ENCODE measurements at places on chromosomes 7 and 10. TPM values are rescaled to one million over a fixed set of nuclear protein-coding genes. Genes with fewer than 3 reads are reported as not detected.

DNA sequence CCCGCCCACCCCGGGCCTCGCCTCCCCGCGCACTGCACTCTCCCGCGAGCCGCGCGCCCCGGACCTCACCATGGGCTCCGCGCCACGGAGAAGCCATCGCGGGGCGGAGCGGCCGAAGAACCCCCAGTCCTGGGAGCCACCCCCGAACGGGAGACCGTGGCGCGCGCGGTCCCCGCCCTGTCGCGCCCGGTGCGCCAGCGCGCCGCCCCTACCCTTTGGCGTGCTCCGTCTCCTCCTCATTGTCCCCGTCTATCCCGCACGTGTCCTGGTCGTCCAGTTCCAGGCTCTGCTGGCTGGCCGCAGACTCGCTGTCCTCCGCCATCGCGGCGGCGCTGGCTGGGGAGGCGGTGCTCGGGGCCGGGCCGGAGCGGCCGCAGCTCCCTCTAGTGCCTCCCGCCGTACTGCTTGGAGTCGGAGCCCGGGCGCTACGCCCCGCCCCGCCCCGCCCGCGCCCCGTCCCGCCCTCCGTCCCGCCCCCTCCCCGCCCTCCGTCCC lies at the start of gene NMT2:
Gene NMT2 (minus strand): TSS at position 403 of the 495 bp plus-strand sequence. CDS start 81 bp downstream, at position 322.
- H3K36me3 ChIP-seq = no peaks in the 10 kb centered on the region
- H3K27me3 ChIP-seq = no peaks in the 10 kb centered on the region
- H3K27ac ChIP-seq = peak within 1 kb of the TSS; percentile 100
- DNase-seq = no peak
- peaks cover 11% of the 10 kb centered on the region for H3K4me1 ChIP-seq

The DHX32 gene
- 27.8 TPM for total RNA-seq

The WNT2 gene
- 1.4 TPM for total RNA-seq

GRCh38 chr7:100122067-100122466 lies 2.6 kb downstream of the CNPY4 start:
- H3K27ac ChIP-seq = no peak overlapping the region
- peaks cover 6% of the 10 kb centered on the region for H3K4me1 ChIP-seq
- H3K36me3 ChIP-seq = peaks cover 4% of the 10 kb centered on the region
- H3K27me3 ChIP-seq = no peaks in the 10 kb centered on the region
- no peak overlapping the region for H3K4me3 ChIP-seq

The MYH16 gene
- 0.18 TPM for total RNA-seq

The NACAD gene
- total RNA-seq = 0.56 TPM

- no peaks in the 10 kb centered on the region for H3K4me1 ChIP-seq
- no peak overlapping the region for H3K27ac ChIP-seq
- DNase-seq = no peak
These were observed 1395.0 kb downstream of the GATA3 start for GRCh38 chr10:9449530-9449929.

The CYP2C19 gene
- not detected for total RNA-seq

GRCh38 chr10:104218751-104219150 lies 13.4 kb downstream of the CFAP43 start:
- no peak for DNase-seq
- H3K4me1 ChIP-seq = no peaks in the 10 kb centered on the region
- no peak overlapping the region for H3K27ac ChIP-seq
- H3K4me3 ChIP-seq = no peak overlapping the region
- no peaks in the 10 kb centered on the region for H3K36me3 ChIP-seq

- H3K4me3 ChIP-seq = no peak overlapping the region
- no peaks in the 10 kb centered on the region for H3K4me1 ChIP-seq
- no peaks in the 10 kb centered on the region for H3K36me3 ChIP-seq
- H3K27ac ChIP-seq = no peak overlapping the region
- H3K27me3 ChIP-seq = no peaks in the 10 kb centered on the region
These were observed 711.0 kb upstream of the LRRTM3 start for GRCh38 chr10:66214721-66215404.

The NPY gene
- not detected for total RNA-seq

Measured in IMR-90 (cell line).